Stimulated activated CD4-positive, alpha-beta T cell treated with anti-CD3 and anti-CD28 coated beads, Interleukin-1b, Interleukin-23, amount 100 ng/mL, for 48 hours (primary cell): ENCODE measurements at places on chromosomes 1 and 21.

GRCh38 chr1:62654744-62655143 lies 33.4 kb downstream of the DOCK7 start:
- DNase-seq = no peak

DNA sequence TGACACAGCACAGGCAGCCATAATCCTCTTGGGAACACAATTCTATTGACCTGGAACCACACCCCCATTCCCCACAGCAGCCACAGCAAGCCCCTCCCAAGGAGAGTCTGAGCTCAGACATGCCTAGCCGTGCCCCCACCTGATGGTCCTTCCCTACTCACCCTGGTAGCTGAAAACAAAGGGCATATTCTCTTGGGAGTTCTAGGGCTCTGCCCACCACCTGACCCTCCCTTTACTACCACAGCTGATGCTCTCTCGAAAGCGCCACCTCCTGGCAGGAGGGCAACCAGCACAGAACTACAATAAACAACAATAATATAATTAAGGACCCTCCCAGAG lies 184.8 kb upstream of the COA6 start:
- DNase-seq = no peak

DNA sequence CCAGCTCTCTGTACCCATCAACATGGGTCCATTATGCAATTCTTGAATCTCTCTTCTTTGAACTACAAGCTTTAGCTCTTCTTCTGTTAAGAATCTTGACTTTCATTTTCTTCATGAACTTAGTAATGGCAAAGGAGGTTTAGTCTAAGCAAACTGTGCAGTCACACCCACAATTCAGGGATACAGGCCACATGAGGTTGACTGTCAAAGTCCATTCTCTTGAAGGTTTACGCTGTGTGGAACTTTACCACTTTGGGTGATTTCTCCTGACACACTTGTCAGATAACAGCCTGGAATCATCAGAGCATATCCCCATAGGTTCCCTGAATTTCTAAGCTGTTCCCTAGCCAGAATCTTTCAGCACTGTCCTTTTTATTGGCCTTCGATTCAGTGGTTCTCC lies 48.0 kb upstream of the NHLH2 start:
- DNase-seq = no peak

- no peak for DNase-seq
Measured at GRCh38 chr1:88579598-88579997, 104.5 kb upstream of the PKN2 start.

DNA sequence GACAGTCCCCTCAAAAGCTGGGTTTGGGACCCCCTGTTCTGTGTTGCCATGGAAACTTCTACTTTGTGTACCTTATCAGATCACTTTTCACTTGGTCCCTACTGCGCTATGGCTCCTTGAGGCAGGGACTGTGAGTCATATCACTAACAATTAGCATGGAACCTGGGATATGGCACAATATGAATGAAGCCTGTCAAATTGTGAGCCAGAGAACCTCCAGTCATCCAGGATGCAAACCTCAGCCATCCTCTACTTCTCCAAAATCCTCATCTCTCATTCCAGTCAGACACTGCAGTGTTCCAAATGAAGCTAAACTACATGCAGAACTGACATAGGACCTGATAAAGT lies 11.2 kb upstream of the CAPZB start:
- no peak for DNase-seq

GRCh38 chr21:41419921-41420862 lies 5.8 kb upstream of the MX1 start:
- DNase-seq = peak; percentile 34

DNA sequence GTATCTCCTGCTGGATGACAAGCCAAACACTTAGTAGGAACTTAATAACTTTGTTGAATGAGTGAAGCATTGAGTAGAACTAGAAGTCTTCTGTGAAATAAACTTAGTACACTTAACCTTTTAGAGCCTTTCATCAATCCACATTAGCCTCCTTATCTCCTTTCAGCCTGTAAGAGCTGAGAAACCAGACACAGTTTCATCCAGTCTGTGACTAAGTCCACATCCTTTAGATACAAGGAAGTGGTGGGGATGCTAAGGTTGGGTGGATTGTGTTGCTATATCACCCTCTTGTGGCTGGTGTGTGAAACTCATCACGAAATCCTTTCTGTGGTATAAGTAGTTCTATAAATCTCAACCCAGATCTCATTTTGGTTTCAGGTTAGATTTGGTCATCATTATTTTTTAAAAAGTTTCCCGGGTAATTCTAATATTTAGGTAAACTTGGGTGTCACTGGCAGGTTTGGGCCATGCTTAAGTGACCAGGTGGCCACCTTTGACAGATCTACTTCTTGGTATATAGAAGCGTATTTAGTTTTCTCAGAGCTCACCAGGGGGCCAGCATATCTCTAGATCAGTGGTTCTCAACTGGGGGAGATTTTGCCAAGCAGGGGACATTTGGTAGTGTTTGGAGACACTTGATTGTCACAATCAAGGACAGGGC lies 27.8 kb upstream of the CD84 start:
- DNase-seq = peak; percentile 68

GRCh38 chr21:46050668-46051378 lies 47.1 kb upstream of the COL6A2 start:
- DNase-seq = no peak

DNA sequence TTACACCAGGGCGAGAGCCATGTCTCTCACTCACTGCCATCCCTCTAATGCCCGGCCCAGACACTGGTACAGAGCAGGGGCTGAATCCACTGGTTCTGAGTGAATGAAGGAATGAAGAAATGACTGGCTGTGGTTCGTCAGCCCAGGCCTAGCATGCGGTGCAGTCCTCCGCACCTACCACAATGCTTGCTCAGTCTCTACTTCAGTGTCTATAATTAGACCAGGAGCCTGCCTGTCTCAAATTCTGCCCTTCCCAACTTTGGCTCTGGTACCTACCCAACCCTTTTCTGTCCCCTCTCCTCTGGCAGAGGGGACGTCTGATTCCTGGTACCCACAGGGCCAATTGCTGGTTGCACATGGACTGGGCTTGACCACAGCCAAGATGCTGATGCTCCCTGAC lies 118.2 kb upstream of the GRIK3 start:
- no peak for DNase-seq

GRCh38 chr1:83994111-83994510 lies 4.8 kb downstream of the TTLL7 start:
- no peak for DNase-seq

GRCh38 chr1:243312952-243313634 lies 57.3 kb downstream of the SDCCAG8 start:
- no peak for DNase-seq

DNA sequence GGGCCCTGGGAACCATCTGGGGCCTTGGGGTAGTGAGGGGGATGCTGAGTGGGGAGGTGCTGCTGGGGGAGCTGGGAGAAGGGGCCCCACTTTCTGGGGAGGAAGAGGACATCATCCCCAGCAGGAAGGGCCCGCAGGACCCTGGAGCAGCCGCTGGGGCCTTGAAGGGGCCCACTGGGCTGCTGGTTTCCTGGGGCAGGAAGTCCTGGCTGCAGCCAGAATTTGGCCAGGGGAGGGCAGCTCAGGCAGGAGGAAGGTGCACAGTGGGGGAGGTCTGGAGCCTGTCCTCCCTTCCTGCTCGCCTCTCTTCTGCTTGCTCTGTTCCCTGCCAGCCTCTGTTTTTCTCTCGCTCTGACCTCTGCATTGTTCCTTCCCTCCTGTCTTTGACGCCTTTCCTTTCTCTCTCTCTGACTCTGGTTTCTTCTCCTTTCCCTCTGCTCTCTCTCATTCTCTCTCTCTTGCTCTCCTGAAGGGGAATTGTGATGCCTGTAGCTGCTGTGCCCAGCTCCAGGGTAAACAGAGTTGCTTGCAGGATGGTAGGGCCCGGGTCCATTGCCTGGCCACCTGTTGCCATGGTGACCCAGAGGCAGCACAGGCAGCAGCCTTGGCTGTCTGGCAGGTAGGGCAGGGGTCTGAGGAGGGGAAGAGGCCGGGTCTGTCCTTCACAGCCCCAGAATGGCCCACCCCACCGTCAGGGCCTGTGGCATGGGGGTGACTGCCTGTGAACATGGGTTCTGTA lies 23.9 kb downstream of the ACOT11 start:
- DNase-seq = no peak

DNA sequence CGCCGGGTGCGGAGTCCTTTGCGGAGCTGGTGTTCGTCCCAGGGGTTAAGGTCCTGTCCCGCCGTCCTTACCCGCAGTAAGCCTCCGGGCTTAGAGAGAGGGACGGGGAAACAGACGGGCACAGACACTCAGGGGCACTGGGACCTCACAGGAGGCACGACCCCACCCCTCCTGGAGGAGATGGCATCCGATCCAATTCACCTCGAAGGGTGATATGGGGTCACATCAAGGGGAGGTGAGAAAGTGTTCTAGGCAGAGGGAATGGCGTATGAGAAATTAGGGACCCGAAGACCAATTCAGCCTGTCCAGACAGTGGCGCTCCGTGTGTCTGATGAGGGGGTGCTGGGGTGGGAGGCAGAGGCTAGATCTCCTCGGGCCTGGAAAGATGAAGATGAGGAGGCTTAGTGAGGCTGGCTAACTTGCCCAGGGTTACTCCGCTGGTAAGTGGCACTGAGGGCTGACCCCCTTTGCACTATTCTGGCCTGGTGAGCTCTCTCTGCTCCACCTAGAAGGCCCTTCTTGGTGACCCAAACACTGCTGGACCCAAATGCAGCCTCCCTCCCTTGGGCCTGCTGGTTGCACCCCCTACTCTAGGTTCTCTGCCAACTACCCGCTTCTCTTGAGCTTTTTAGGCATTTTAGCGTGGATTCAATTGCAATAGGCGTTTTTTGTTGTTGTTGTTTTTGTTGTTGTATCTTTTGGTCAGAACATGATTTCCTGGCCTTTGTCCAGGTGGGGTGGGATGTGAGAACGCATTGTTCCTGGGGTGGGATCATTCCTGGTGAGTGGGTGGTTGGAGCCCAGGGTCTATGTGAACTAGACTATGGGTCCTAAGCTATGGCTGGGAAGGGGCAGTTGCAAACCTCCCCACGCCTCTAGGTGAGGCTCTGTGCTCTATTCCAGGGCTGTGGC lies 12.3 kb downstream of the BTBD19 start:
- no peak for DNase-seq

GRCh38 chr1:59289570-59289969 lies 7.3 kb upstream of the FGGY start:
- DNase-seq = no peak

DNA sequence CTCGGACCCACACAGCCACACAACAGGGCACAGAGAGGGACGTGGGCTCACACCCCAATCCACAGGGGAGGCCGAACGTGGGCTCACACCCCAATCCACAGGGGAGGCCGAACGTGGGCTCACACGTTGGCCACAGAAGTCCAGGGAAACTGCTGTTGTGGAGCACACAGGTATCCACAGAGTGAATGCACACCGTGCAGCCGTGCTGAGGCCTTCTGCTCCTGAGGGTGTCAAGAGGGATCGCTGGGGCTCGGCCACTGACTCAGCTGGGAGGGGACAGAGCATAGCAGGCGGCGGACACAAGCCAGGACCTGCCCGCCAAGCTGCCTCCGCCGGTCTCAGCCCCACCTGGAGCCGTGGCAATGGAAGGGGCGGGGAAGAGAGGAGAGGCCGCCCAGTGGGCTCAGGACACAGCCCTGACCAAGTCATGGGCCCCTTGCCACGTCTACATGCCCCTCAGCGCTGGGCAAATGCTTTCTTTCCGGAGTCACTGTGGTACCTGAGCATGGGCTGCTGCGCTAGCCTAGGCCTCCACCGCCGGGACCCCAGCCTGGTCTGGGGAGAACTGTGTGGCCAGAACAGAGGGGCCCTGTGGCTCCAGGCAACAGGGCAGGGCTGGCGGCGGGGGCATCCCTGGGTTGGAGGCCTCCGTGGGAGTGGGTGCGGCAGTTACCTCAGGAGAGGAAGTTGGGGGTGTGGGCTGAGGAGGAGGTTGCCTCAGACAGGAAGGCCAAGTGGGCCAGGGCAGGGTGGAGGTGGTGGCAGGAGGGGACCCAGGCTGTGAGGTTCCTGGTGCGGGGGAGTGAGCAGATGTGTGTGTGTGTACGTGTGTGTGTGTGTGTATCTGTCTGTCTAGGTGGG lies 1.2 kb downstream of the SYTL1 start:
- DNase-seq = peak; percentile 57

- peak; percentile 4 for DNase-seq
Measured at GRCh38 chr1:172112576-172112975, 271.3 kb downstream of the DNM3 start.

GRCh38 chr1:3491291-3492246 lies 37.1 kb downstream of the ARHGEF16 start:
- DNase-seq = peak; percentile 79
